ENCODE measurements at places on chromosomes 5 and 9. TPM values are rescaled to one million over a fixed set of nuclear protein-coding genes. Genes with fewer than 3 reads are reported as not detected.

Gene IRX1
- total RNA-seq, result 24.8 TPM

Gene IFNB1
- not detected for total RNA-seq

Gene N4BP3
- total RNA-seq, result 1.4 TPM

Gene TSC1
- total RNA-seq, result 57.4 TPM

Gene MAMDC2
- total RNA-seq, result 0.21 TPM

Gene IFNK
- total RNA-seq, result not detected

Gene STING1
- total RNA-seq, result 0.23 TPM

DNA sequence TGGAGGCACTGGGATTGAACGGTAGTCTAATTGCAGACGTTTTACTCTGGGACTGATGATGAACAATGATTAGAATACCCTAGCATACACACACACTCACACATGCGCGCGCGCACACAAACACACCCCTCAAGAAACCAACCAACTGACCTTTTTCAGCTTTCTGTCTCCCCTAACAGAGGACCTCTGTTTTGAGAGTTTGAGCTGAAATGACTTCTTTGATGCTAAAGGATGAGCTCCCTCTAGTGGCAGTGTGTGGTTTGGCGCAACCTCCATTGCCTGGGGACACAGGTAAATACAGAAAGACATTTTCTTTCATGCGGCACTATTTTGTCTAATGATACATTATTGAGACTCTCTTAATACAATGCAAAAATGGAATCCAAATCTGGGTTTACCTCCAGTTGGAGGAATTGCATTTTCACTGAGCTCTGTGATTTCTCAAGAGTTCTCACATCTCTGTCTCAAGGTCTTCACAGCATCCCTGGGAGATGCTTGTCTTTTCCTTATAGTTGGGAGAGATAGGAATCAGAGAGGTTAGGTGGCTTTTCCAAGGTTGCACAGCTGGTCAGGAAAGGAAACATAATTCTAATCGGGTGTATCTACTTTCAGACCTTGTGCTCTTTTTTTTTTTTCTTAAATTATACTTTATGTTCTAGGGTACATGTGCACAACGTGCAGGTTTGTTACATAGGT is 187.5 kb downstream of the TMEM38B start:
- DNase-seq, result peak; percentile 72

DNA sequence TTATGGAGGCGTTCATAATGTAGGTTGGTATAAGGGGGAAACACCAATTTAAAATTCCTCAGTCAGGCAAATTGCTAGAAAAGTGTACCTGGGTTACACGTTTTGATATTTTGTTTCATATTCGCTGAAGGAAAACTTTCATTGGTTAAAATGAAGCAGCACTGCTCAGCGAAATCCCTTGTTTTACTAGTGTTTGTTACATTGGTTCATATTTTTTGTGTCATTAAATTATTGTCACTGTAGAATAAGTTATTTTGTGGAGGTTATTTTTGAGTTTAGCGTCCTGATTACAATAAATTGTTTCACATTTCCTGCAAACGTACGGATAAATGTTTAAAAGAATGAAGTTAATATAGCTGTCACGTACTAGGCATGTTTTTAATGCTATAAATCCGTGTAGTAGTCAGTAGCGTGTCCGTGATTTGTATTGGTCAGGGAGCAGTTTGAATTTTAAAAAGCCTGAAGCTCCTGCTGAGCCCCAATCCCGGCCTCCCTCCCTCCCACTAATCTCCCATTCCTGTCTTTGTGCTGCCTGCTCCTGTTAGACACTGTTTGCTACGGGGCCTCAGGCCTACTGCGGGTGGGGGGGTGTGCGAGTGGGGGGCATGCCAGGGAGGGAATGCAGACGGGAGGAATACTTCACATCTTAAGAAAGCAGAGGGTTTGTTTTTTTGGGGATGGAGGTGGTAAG is 2.0 kb downstream of the NIPBL start:
- peak; percentile 30 for DNase-seq

DNA sequence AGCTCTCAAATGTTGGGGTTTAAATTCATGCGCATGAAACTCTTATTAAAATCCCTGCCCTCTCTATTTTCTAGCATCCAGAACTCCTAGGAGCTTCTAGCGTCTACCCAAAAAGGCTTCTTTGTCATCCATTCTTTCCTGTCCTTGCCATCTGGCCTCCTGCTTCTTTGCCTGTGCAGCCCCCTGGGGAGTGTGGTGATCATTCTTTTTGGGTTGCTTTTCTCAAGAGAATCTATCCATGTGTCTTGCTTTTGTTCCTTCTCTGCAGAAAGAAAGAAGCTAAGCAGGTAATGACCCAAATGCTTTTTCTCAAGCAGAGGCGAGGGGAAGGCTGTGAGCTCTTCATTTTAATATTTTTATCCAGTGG is 26.6 kb downstream of the SKP2 start:
- DNase-seq, result no peak

- no peak for DNase-seq
These were observed 1.4 kb downstream of the SLC44A1 start for GRCh38 chr9:105245891-105246161.

- peak; percentile 90 for DNase-seq
These were observed 34.9 kb downstream of the CFAP90 start for GRCh38 chr5:7815892-7816534.

DNA sequence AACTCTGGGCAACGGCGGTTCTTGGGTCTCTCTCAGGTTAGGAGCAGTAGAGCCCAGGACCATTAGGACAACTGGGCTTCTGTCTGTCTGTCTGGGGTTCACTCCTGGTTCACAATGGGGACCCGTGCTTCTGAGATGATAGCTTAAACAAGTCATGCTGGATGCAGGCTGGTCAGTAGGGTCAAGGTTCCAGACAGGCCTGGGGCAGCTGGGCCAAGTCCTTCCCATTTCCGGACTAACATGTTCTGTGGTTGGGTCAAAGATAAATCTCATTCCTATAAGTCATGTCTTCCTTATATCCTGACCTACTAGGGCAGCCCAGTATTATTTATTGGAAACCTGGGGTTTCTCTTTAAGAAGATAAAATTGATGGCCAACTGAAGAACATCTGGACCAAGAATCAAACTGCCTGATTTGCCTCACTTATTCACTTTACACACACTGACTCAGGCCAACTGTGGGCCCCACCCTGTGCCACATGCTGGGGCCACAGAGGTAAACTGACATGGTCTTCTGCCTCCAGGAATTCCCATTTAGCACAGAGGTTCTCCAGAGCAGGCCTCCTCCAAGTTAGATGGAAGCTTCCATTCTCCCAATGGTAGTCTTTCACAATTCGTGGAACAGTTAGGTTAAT is 8.3 kb downstream of the HDHD3 start:
- DNase-seq, result no peak

DNA sequence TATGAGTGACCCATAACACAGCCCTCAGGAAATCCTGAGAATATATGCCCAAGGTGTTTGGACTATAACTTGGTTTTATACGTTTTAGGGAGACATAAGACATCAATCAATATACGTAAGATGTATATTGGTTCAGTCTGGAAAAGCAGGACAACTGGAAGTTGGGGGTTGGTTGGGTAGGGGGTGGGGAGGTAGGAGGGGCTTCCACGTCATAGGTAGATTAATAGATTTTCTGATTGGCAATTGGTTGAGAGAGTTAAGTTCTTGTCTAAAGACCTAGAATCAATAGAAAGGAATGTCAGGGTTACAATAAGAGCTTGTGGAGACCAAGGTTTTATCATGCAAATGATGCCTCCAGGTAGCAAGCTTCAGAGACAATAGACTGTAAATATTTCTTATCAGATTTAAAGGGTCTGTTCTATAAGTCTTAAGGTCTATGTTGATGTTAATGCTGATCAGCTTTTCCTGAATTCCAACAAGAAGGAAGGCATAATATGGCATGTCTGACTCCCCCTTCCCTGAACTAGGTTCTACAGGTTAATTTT is 2267.7 kb upstream of the ACO1 start:
- DNase-seq, result no peak

All from neural crest cell (in vitro differentiated cells).